Activated CD4-positive, alpha-beta T cell treated with anti-CD3 and anti-CD28 coated beads, Interleukin-2, amount 10 ng/mL, durations not matched to agents 7 days and 5 days (primary cell): ENCODE measurements at places on chromosomes 12 and 14. TPM values are rescaled to one million over a fixed set of nuclear protein-coding genes. Genes with fewer than 3 reads are reported as not detected.

The TMPRSS12 gene
- not detected for total RNA-seq

The OTX2 gene
- total RNA-seq, result not detected

The CELA1 gene
- not detected for total RNA-seq

The CCDC197 gene
- not detected for total RNA-seq
